ENCODE measurements at places on chromosomes 7 and 10.
A peak's percentile ranks its signal among the peaks of the same experiment; 100 is the strongest.

- DNase-seq: no peak
These were observed 59.0 kb downstream of the ST7 start for GRCh38 chr7:117012284-117012683.

DNA sequence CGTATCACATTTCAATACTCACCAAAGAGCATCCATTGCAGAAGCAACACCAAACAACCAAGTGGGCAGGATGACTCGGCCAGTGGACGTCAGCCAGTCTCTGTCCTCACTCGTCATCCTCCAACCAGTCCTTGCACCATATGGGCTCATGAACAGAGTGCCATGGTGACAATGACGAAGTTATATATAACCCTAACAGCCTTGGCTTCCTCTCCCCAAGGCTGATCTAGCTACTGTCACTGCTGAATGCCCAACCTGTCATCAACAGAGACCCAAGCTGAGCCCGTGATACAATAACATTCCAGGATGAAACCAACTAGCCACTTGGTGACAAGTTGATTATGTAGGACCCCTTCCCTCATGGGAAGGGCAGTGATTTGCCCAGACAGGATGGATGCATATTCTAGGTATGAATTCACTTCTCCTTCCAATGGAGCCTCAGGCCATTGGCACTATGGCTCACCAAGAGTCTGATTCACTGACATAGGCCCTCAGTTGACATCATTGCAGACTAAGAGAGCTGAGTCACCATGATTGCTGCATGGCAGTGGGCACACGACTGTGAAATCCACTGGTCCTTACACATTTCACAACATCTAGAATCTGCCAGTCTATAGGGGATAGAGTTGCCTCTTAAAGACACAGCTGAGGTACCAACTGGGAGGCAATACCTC, 26.3 kb upstream of the PPIF start:
- DNase-seq: no peak

- no peak for DNase-seq
These were observed 4.1 kb upstream of the NACAD start for GRCh38 chr7:45092931-45093235.

GRCh38 chr7:22633286-22633953, 93.6 kb upstream of the IL6 start:
- DNase-seq: no peak

DNA sequence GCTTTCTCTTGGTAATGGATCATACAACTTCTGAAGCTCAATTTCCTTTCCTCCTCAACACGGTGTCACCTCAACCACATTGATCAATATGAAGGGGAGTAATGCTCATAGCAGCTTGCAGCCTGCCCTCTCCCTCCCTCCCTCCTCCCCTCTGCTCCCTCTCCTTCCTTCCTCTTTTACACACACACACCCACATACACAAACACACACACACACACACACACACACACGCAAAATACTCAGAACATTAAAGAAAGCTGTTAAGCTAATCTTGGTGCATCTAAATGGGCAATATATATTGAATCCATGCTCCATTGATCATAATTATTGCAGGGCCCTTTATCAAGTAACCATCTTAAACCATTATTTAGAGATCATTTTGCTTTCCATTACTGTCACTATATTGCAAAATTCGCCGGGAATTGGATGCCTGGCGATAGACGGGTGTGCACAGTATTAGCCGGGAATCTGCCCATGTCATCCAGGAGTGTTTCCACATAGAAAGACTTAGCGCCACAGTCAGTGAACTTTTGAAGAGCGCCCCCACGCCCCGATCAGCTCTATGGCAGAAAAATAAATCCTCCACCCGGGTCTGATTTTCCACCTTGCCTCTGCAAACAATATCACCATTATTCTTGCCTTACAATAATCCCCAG, 122.0 kb downstream of the PRLHR start:
- no peak for DNase-seq

GRCh38 chr7:100829150-100829716, 1.9 kb upstream of the EPHB4 start:
- no peak for DNase-seq

- DNase-seq: no peak
These were observed 563.6 kb upstream of the SEMA3D start for GRCh38 chr7:85750454-85750949.

DNA sequence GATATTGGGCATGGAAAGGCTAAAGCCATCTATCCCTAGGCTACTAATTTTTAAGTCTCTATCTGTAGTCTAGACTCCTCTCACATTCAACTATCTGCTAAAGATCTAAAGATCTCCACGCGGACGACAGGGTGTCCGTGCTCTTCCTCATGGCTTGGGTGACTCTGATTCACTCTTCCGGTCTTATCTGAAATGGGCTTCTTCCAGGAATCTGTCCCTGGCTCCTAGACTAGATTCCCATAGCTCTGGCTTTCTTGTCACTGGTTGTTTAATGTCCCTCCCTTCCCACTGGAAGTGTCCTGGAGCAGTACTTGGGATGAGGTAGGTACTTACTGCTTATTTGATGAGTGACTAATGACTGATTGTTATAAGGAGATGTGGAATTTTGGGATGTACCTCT, 62.0 kb upstream of the PODXL start:
- no peak for DNase-seq

DNA sequence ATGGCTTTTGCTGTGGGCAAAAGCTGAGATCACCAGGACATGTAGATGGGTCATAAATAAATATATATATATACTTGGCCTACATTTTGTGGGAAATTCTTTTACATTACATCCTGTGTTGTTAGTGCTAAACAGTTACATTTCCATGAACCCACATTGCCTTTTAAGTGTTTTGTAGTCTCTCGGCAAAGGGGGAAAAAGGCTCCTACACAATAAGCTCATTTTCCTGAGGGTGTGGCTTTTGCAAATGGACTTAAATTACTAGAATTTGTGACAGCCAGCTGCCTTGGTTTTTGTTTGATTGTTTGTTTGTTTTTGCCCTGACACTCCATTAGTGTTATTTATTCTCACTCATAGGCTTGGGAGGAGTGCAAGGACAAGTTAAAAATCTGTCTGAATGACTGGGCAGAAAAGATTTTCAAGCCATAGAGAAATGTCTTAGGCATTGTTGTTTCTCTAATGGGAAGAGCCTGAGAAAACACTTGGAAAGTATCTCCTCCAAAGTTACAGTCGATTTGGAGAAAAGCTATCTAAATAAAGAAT, 128.8 kb downstream of the DGKB start:
- DNase-seq: no peak

DNA sequence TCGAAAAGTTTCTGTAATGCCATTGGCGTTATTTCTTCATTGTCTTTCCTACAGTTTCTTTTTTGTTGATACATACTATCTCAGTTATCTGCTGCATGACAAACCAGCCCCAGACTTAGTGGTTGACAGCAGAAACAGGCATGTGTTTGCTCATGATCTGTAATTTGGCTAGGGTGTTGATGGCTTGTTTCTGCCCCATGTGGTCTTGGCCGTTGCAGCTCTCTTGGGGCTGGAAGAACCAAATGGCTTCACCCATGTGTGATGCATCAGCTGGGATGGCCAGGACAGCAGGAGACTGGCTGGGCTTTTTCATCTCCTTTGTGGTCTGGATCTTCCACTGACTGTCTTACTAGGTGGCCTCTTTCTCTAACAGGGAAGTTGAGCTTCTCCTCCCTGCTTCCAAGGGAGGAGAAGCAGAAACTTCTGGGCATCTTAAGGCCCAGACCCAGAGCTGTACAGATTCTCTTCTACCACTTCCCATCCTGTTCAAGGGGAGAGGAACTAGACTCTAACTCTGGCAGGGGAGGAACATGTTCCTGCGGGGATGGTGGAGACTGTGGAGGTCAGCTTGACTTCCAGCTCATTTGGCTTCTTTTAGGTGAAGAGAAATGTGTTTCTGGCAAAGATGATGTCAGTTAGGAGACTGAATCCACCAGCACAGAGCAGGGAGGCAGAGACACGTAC, 89.3 kb downstream of the FANK1 start:
- no peak for DNase-seq

- no peak for DNase-seq
These were observed 18.0 kb upstream of the INPP5A start for GRCh38 chr10:132519382-132520176.

- DNase-seq: no peak
These were observed 163.6 kb downstream of the PTPRN2 start for GRCh38 chr7:158424011-158424410.

DNA sequence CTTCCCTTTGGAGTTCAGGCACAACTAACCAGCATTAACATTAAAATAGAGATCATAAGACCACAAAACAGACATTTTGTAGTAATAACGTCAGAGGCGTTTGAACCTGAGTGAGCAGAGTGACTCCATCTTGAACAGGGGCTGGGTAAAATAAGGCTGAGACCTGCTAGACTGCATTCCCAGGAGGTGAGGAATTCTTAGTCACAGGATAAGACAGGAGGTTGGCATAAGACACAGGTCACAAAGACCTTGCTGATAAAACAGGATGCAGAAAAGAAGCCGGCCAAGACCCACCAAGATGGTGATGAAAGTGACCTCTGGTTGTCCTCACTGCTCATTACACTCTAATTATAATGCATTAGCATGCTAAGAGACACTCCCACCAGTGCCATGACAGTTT, 493.2 kb upstream of the AUTS2 start:
- no peak for DNase-seq

- DNase-seq: no peak
These were observed 94.3 kb downstream of the IQUB start for GRCh38 chr7:123440101-123440548.

GRCh38 chr7:46972205-46972604, 609.7 kb downstream of the TNS3 start:
- no peak for DNase-seq

DNA sequence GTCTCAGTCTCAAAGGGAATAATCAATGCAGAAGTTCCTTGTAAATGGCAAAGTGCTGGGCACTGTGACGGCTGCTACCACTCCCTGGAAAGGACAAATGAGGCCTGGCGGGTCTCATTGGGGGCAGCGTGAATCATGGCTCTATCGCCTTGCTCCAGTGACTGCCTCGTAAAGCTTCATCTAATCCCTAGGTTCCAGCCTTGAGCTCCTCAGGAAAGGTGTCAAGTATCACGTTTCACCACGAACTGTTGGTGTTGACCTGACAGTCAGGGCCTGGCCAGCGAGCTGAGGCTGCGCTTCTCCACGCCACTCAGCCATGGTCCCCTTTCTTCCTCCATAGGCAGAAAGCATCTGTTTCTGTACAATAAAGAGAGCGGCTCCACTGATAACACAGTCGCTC, 126.7 kb upstream of the ZNF32 start:
- DNase-seq: no peak

- DNase-seq: no peak
These were observed 91.3 kb upstream of the FAM171A1 start for GRCh38 chr10:15462253-15462897.

GRCh38 chr10:96765406-96766240, 45.3 kb upstream of the PIK3AP1 start:
- peak; percentile 60 for DNase-seq

DNA sequence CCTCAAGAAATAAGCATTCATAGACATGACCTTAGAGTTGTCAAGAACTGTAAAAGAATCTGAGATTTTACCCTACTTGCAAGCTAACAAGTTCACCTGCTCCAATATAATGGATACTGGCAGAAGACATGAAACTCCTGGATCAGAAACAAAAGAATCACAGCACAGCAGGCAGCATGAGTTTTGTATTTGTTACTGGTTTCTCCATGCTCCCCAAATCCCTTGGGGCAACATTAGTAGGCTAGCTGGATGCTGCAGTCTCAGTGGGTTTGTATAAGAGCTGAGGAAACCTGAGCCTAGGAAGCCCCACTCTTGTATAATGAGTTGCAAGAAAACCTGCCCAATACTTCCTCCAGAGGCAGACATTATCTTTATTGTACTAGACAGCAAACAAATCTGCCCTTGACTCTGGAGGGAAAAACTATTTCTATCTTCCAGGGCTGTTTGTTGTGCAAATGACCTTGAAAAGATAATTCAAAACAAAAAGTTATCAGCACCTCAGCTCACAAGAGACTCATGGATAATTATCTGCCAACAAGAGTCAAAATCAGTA, 64.8 kb downstream of the ABLIM1 start:
- DNase-seq: no peak

GRCh38 chr7:33550979-33551378, 354.4 kb upstream of the BMPER start:
- DNase-seq: no peak

- no peak for DNase-seq
These were observed 3.4 kb upstream of the SMARCD3 start for GRCh38 chr7:151251689-151252560.

GRCh38 chr10:114239994-114240345, 916 bp downstream of the VWA2 start:
- no peak for DNase-seq

DNA sequence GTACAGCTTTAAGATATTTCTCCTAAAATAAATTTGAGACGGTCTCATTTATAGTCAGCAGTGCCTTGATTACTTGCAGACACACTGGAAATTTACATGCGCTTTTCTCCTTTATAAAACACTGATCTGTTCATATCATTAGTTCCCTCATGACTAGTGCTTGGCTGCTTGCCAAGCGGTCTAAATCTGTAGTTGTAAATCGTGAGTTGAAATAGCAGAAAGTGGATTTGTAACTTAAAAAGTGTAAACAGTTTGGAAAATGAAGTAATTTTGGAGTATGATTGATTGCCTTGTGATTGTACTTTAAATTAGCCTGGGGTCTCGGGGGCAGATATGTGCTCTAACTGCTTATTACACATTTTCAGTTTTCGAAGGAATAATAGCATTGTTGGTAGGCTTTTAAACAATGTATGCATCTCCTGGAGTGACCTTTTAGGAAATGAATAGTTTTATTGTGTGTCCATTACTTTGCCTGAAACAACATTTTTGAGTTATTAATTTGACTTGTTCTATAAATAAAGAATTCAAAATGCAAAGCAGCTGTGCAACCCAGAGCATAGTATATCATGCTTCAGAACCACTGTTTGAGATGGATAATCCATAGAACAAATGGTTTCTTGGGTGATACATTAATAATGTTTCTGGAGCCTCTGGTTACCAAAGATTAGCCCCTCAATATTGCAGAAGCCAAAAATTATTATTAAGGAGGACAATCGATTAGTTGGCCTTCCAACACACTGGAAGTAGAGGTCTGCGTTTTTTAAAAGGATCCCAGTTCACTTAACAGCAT, 73.3 kb downstream of the ARID5B start:
- no peak for DNase-seq

DNA sequence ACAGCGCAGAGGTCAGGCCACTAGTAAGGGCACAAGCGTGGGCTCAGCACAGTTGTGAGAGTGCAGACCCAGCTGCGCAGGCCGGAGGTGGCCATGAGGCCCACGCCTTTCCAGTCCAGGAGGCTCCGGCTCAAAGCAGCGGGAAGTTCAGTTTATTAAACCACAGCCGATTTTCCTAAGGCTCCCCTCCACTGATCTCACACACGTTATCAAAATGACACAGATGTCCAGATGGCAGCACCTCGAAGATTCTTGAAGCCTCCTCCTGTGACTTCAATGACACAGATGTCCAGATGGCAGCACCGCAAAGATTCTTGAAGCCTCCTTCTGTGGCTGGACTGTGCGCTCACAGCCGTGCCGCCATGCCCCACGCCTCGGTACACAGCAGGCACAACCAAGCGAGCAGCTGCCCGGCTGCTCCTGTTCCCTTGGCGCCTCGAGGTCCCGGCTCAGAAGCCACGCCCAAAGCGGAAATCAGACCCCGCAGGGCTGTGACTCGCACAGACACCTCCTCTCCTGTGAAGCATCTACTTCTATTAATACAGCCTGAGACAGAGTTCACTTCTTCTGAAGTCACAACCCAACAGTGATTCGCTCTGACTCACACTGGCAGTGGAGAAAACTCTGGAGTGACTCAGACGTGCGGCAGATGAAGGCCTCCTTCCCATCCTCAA, 122.7 kb downstream of the MAD1L1 start:
- no peak for DNase-seq

Measured in stimulated activated CD4-positive, alpha-beta T cell treated with anti-CD3 and anti-CD28 coated beads, TNF-alpha, amount 100 ng/mL, for 1 hour (primary cell).